Lung (tissue), 17 donors: ENCODE measurements at places on chromosomes 2 and 18. TPM values are rescaled to one million over a fixed set of nuclear protein-coding genes. Genes with fewer than 3 reads are reported as not detected.

DNA sequence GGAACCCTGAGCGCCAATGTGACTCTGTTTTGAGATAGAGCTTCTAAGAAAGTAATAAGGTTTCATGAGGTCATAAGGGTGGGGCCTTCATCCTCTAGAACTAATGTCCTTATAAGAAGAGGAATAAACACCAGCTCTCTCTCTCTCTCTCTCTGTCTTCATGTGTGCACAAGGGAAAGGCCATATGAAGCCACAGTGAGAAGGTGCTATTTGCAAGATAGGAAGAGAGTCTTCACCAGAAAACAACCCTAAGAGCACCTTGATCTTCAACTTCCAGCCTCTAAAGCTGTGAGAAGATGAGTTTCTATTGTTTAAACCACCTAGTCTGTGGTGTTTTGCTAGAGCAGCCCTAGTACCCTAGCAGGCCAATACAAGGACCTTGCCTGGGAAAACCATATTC, 55.8 kb downstream of the DOCK10 start:
- no peak overlapping the region for H3K4me3 ChIP-seq
- H3K4me1 ChIP-seq = peaks cover 4% of the 10 kb centered on the region
- no peaks in the 10 kb centered on the region for H3K27me3 ChIP-seq
- DNase-seq = no peak
- no peak overlapping the region for H3K27ac ChIP-seq
- no peaks in the 10 kb centered on the region for H3K36me3 ChIP-seq

- no peak overlapping the region for H3K4me3 ChIP-seq
- H3K36me3 ChIP-seq = no peaks in the 10 kb centered on the region
- H3K27ac ChIP-seq = no peak overlapping the region
- no peak for DNase-seq
- H3K4me1 ChIP-seq = no peaks in the 10 kb centered on the region
- no peaks in the 10 kb centered on the region for H3K27me3 ChIP-seq
Measured at GRCh38 chr18:61360404-61361383, 27.5 kb downstream of the CDH20 start.

- no peaks in the 10 kb centered on the region for H3K36me3 ChIP-seq
- no peak for DNase-seq
Measured at GRCh38 chr2:96903318-96903717, 33.4 kb upstream of the SEMA4C start.

DNAJC5G gene
- not detected for total RNA-seq

GRCh38 chr2:224820283-224820991, 104.3 kb upstream of the CCDC195 start:
- no peak overlapping the region for H3K4me3 ChIP-seq
- no peaks in the 10 kb centered on the region for H3K4me1 ChIP-seq
- no peak for DNase-seq
- H3K36me3 ChIP-seq = no peaks in the 10 kb centered on the region

DNA sequence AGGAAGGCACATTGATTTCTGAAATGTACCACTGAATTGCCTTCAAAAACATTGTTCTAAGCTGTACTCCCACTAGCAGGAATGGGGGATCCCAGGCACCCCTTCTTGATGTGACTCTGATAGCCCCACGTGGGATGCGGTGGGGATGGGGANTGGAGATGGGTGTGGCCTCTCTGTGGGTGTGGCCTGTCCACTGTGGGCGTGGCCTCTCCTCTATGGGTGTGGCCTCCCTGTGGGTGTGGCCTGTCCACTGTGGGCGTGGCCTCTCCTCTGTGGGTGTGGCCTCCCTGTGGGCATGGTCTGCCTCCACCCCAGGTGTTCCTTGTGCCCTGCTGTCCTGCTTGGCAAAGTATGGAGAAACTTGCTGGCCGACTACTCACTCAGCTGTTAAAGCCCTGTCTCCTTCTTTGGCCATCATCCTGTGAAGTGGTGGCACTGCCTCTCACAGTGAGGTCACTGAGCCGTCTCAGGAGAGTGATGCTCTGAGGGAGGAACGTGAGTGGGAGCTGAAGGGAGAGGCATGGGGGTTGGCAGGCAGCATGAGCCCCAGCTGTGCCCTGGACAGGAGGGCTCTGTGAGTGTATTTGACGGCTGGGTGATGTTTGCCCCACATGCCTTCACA, 6.7 kb upstream of the PARD6G start:
- H3K27me3 ChIP-seq = no peaks in the 10 kb centered on the region
- H3K4me1 ChIP-seq = no peaks in the 10 kb centered on the region

GRCh38 chr2:72129681-72130340, 17.9 kb downstream of the CYP26B1 start:
- H3K27ac ChIP-seq = no peak overlapping the region
- no peaks in the 10 kb centered on the region for H3K36me3 ChIP-seq
- no peaks in the 10 kb centered on the region for H3K27me3 ChIP-seq
- H3K4me1 ChIP-seq = no peaks in the 10 kb centered on the region
- peak; percentile 81 for DNase-seq

GRCh38 chr2:70440621-70441020, 113.0 kb downstream of the TGFA start:
- no peaks in the 10 kb centered on the region for H3K36me3 ChIP-seq
- H3K4me1 ChIP-seq = no peaks in the 10 kb centered on the region
- no peak for DNase-seq
- H3K27me3 ChIP-seq = no peaks in the 10 kb centered on the region
- no peak overlapping the region for H3K27ac ChIP-seq
- no peak overlapping the region for H3K4me3 ChIP-seq

DNA sequence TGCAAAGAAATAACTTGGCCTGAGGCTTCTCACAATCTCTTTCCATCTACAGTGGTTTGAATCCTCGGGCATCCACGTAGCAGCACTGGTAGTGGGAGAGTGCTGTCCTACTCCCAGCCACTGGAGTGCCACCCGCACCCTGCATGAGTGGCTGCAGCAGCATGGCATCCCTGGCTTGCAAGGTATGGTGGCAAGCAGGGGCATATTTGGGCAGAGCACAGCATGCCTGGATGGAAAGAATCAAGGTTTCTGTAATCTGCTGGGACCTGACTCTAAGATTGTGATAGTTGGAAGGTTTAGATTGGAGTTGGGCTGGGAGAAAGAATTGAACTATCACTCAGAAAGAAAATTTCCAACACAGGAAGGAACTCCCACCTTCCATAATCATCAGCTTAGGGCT, 4.0 kb downstream of the CAD start:
- H3K27ac ChIP-seq = no peak overlapping the region
- H3K36me3 ChIP-seq = peaks cover 27% of the 10 kb centered on the region
- no peak for DNase-seq

SERPINB13 gene
- 0.20 TPM for total RNA-seq
